Choroid plexus epithelial cell (primary cell): ENCODE measurements at places on chromosomes 1 and 21.

GRCh38 chr1:184504040-184504954, 117.5 kb downstream of the C1orf21 start:
- DNase-seq, result no peak

DNA sequence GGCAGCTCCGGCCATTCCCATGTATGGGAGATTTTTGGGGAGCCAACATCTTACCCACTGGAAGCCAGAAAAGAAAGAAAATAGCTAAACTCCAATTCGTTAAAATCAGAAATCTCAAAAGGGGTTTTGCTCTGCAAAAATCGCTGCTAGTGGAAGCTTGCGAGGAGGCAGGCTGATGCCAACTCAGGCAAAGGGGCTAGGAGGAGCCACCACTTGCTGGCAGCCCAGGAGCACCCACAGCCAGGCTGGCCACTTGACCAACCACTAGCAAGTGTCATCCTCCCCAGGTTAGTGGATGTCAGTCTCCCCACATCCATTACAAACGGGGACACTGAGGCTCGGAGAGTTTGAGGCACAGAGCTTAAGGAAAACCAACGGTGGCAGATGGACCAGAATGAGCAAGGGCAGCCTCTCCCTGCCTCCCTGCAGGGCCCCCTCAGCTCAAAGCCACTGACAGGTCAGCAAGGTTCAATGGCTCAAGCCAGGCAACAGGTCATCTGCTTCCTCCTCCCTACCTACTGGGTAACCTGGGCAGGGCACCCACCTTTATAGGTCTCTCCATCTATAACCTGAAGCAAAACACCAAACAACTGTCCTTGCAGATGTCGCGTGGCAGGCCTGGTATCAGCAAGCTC, 10.8 kb downstream of the KCNN3 start:
- no peak for DNase-seq

DNA sequence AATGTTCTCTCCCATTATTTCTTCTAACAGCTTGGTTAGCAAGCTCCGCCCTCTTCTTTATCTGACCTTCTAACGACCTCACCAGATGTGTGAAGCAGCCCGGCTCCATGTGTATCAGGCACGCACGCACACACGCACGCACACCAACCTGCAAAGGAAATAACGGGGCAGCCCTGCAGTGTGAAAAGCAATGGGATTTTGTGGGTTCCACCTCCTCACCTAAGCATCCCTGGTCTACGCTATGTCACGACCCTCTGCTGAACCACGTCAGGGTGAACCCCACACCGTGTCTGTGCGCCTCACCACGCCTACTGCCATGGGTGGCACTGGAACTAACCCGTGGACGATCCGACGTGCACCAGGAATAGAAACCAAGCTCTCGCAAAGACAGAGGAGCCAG, 10.4 kb downstream of the SSU72 start:
- DNase-seq, result no peak

DNA sequence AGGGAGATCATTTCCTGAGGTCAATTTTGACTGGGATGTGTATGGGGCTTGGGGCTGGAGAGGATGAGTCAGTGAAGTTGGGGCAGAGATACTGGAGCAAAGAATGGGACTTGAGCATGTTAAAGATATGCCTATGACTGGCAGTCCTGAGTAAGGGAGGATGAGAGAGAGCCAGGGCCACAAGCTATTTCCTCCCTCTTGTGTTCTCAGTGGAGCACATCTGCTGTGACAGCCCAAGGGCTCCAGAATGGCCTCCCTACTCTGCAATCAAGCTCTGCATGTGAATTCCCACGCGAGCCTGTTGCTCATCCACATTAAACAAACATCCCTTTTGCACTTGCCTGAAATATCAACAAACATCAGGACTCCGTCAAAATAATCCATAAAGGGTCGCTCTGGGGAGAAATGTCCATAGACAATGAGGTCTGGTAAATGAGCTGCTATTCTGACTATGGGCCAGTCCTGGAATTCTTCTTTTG, 9.2 kb downstream of the ADCY10 start:
- DNase-seq, result peak; percentile 64

GRCh38 chr1:229947968-229948367, 119.1 kb upstream of the GALNT2 start:
- peak; percentile 2 for DNase-seq

GRCh38 chr1:45569571-45569961, 14.3 kb upstream of the NASP start:
- DNase-seq, result no peak

DNA sequence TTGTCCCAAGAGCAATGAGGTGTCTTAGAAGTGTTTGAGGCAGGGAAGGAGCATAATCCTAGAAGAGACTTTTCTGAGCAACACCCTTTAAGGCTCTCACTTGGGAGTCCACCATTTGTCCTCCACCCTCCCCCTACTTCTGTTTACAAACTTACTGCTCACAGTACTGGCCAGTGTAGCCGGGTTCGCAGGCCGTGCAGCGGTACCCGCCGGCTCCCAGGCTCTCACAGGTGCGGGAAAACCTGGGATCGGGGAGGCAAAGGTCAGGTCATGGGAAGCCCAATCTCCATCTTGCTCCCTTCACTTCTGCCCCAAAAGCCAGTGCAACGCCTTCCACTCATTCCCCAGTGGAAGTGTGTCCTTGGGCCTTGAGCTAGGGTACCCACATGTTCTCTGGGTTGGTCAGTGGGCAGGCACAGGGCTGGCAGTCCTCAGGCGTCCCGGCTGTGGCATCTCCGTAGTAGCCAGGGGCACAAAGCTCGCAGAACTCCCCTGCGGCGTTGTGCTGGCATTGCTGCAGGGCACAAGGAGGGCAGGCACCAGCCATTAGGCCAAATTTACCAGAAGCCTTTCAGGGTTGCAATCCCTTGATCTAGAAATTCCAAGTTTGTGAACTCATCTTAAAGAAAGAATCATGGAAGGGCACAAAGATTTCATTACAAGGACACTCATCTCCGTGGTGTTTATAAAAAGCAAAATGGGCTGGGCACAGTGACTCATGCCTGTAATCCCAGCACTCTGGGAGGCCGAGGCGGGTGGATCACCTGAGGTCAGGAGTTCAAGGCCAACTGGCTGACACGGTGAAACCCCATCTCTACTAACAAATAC, 49.8 kb downstream of the LDLRAD2 start:
- peak; percentile 38 for DNase-seq

- DNase-seq, result peak; percentile 98
Observed at GRCh38 chr1:209808059-209808581, 2.2 kb upstream of the IRF6 start.

GRCh38 chr1:21338573-21339355, 48.5 kb upstream of the ECE1 start:
- DNase-seq, result peak; percentile 69

- DNase-seq, result no peak
Observed at GRCh38 chr1:48644190-48644900, 132.3 kb downstream of the BEND5 start.

DNA sequence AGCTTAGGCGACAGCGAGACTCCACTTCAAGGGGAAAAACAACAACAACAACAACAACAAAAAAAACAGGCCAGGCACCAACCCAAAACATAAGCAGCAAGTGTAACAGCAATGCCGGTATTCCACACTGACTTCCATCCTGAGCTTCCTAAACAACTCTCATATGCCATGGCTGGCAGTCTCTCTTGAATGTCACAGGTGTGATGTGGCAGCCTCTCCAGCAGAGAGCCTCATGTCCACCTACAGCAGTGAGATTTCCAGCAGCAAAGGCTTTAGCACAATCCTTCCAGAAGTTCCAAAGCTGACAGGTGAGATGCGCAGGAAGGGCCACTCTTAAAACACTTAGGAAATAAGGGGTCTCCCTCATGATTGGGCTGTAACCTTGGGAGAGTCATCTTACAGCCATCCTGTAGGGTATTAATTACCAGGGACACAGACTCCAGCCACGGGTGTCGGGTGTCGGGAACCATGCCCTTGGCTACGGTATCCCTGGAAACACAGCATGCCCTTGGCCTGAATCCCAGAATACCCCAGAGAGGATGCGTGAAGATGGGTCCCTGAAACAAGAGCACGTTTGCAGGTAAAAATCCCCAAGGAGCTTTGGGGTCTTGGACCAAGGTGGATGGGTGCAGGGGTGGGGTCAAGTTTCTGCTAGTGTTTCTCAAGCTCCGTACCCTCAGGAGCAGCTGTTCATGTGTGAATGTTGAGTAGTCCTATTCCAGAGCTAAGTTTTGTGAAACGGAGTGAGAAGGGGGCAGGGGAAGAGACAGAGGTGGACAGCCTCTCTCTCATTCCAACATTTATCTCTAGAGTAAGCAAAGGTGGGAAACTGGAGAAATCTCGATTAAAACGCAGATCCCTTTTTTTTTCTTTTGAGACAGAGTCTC, 31.4 kb downstream of the CLSTN1 start:
- DNase-seq, result peak; percentile 48

- no peak for DNase-seq
Observed at GRCh38 chr1:182292193-182292741, 99.3 kb downstream of the GLUL start.

GRCh38 chr1:29541631-29542030, 305.3 kb downstream of the PTPRU start:
- no peak for DNase-seq

DNA sequence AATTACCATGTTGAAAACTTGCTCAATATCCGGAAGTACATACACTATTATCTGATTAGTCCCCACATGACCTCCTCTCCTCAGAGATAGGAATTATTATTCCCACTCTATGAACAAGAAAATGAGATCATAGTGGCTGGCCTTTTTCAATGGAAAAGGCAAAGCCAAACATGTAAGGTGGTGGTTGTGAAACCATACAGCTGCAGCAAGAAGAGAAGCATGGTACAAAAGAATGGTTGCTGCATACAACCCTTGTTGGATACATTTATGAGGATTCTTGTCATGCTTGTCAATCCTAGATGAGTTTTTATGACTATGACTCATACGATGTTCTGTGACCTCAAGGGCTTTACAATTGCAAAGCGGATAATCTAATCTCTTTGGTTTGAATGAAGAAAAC, 514.7 kb downstream of the PLPP3 start:
- DNase-seq, result peak; percentile 62

GRCh38 chr1:201646411-201647022, 107.6 kb downstream of the NAV1 start:
- DNase-seq, result no peak

- DNase-seq, result no peak
Observed at GRCh38 chr1:46942086-46942485, 810 bp upstream of the CYP4A11 start.

- DNase-seq, result no peak
Observed at GRCh38 chr1:39344394-39345154, 140.1 kb downstream of the MACF1 start.

DNA sequence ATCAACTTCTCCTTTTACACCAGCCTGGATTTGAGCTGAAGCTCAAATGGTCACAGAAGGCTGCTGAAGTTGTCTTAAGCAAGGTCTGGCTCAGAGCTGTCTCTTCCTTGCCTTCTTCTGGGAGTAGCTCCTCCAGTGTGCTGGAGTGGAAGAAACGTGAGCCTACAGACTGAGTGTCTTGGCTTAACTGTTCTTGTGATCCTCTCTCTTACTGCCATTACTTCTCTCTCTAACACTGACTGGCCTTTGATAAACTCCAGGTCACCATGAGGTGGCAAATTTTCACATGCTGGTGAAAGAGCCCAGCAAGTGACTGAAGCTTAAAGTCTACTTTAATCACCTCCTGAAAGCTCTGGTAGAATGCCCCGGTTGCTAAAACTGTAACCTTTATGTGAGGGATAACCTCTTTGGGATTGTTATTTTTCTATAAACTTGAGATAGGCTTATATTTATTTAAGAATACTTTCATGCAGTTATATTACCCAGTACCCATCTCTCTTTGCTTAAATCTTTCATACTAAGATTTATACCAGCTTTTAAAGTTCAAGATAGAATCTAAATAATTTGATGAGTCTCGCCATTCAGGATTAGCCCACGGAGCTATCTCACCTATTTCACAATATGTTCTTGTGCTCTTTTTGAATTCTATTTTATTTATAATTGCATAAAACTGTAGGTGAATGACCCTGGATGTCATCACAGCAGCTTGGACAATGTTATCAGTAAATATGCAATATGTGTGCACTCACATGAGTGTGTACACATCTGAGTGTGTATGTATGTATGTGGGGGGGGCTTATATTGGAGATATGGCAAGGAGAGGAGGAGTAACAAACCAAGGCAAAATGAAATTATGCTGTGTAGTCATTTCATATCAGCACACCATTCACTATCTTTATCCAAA, 924.0 kb downstream of the LTN1 start:
- peak; percentile 12 for DNase-seq

DNA sequence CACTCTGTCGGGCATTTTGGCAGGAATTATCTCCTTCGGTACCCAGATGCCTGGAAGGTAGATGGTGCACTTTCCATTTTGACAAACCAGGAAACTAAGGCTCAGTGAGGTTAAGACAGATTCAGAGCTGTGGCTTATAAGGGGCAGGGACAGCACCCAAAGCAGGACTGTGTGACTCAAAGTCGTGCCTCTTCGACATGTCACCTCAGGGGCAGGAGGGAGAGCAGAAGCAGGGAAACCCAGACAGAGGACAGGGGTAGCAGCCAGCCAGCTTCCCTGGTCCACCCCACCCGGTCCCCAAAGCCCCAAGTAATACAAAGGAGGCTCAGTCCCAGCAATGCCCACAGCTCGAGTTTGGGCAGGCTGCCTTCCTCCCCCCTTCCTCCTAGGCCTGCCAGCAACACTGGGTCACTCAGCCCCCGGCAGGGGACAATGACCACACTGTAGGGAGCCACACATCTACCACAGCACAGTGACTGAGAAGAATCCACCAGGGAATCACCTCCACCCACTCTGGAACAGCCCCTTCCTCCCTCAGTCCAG, 2.5 kb downstream of the RHOC start:
- no peak for DNase-seq

GRCh38 chr1:9793291-9793690, 30.5 kb downstream of the CLSTN1 start:
- DNase-seq, result no peak

GRCh38 chr1:46580140-46580903, 23.7 kb downstream of the MKNK1 start:
- peak; percentile 20 for DNase-seq

GRCh38 chr1:76129731-76130130, 55.2 kb downstream of the ST6GALNAC3 start:
- no peak for DNase-seq

DNA sequence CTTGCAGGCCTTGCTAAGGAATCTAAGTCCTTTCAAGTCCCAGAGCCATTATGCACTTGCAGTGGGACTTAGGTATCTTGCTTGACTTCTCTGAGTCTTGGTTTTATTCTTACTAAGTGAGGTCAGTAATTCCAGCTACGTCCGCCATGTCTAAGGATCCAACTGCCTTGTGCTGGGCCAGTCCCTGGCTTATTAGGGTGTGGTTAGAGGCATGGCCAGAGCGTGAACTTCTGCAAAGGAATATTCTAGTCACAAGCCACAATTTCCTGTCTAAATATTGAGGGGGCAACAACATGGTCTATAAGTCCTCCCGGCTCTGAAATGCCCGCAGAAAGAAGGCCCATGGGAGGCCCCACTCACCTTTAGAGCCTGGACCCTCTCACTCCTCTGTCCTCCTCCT, 82.9 kb downstream of the TMEM53 start:
- DNase-seq, result no peak

DNA sequence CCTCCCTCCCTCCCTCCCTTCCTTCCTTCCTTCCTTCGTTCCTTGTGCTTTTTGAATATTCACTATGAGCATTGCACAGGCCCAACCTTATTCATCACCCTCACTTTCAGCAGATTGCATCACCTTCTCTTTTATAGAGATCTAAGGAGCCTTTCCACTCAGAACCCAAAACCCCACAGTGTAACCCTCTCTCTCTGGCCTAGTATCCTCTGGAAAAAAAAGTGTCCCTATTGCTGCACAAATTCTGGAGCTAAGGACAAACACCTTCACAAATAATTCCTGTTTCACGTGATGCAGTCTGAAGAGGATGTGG, 25.6 kb downstream of the OR10J5 start:
- no peak for DNase-seq
